Kidney epithelial cell (primary cell): ENCODE measurements at places on chromosomes 1 and 21. TPM values are rescaled to one million over a fixed set of nuclear protein-coding genes. Genes with fewer than 3 reads are reported as not detected.

HHAT gene
- total RNA-seq: 12.9 and 15.0 TPM in 2 replicates

LCA5L gene
- 2.0 and 4.4 TPM in 2 replicates for total RNA-seq

- no peak for DNase-seq
Measured at GRCh38 chr21:32141318-32141633, 137.6 kb downstream of the MIS18A start.

DLGAP3 gene
- 0.75 and 0.82 TPM in 2 replicates for total RNA-seq

- no peak for DNase-seq
Measured at GRCh38 chr1:182784556-182785171, 4.9 kb upstream of the NPL start.

CD101 gene
- total RNA-seq: 0.08 and 0.75 TPM in 2 replicates

- no peak for DNase-seq
Measured at GRCh38 chr21:43905726-43906455, 40.9 kb downstream of the AGPAT3 start.

- DNase-seq: peak; percentile 85
Measured at GRCh38 chr21:42414928-42415769, 11.4 kb downstream of the UBASH3A start.
